Natural killer cell (primary cell): ENCODE measurements at places on chromosomes 1 and 21.
A peak's percentile ranks its signal among the peaks of the same experiment; 100 is the strongest.

DNA sequence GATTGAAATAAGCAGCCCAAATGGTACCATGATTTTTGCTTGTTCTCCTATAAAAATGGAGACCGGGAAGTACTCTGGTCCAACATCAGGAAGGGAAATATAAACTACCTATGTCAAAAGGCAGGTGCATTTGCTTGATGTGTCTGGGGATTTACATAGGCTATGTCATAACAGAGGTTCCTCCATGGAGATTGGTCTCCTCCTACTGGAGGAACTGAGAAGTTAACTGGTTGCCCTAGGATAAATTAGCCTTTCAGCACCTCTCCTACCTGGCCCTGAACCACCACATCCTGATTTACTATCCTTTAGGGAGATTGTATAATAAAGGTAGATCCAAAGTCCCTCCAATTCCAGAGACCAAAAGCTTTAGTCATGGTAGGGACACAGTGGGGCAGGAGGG is 1109.3 kb upstream of the B3GALT2 start:
- no peaks in the 10 kb centered on the region for H3K36me3 ChIP-seq
- H3K4me1 ChIP-seq = no peaks in the 10 kb centered on the region
- DNase-seq = no peak
- no peak overlapping the region for H3K4me3 ChIP-seq

DNA sequence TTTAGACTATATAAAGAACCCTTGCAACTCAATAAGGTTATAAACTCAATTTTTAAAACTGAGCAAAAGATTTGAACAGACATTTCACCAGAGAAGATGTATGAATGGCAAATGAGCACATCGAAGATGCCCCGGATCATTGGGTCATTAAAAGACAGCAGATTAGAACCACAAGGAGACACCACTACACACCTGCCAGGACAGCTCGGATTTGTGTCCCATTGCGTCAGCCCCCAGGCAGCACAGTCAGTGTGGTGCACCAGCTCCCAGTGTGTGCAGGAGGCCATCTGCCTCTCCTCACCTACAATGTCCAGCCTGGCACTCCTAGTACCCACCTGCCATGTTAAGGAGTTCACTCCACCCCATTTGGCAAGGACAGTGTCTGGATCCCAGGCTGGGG is 61.1 kb upstream of the LRP8 start:
- no peaks in the 10 kb centered on the region for H3K27me3 ChIP-seq
- no peaks in the 10 kb centered on the region for H3K36me3 ChIP-seq
- H3K4me3 ChIP-seq = no peak overlapping the region
- H3K27ac ChIP-seq = no peak overlapping the region
- no peak for DNase-seq
- H3K4me1 ChIP-seq = peaks cover 12% of the 10 kb centered on the region

GRCh38 chr1:25054526-25055323 is 124.6 kb upstream of the RUNX3 start:
- no peak overlapping the region for H3K4me3 ChIP-seq
- peaks cover 4% of the 10 kb centered on the region for H3K4me1 ChIP-seq
- H3K27me3 ChIP-seq = peaks cover 2% of the 10 kb centered on the region
- H3K36me3 ChIP-seq = no peaks in the 10 kb centered on the region

GRCh38 chr1:24705260-24706073 is 39.8 kb upstream of the CLIC4 start:
- H3K4me1 ChIP-seq = peaks cover 21% of the 10 kb centered on the region
- peak; percentile 33 for DNase-seq
- no peaks in the 10 kb centered on the region for H3K27me3 ChIP-seq
- H3K36me3 ChIP-seq = no peaks in the 10 kb centered on the region
- no peak overlapping the region for H3K27ac ChIP-seq
- no peak overlapping the region for H3K4me3 ChIP-seq
